ENCODE measurements at places on chromosomes 16 and 17. TPM values are rescaled to one million over a fixed set of nuclear protein-coding genes. Genes with fewer than 3 reads are reported as not detected.

Gene ABCC12
- total RNA-seq, result not detected

Gene ZG16
- not detected for total RNA-seq

Gene MSRB1
- 9.6 TPM for total RNA-seq

Gene CAVIN1
- 256 TPM for total RNA-seq

Gene NAGLU
- 42.2 TPM for total RNA-seq

Gene TERB1
- total RNA-seq, result 0.15 TPM

Gene AOC2
- 0.70 TPM for total RNA-seq

Gene HS3ST2
- total RNA-seq, result not detected

Gene LRRC46
- total RNA-seq, result not detected

Gene HOXB4
- total RNA-seq, result 2.1 TPM

Gene NOG
- total RNA-seq, result 1.1 TPM

Gene QPRT
- 258 TPM for total RNA-seq

Gene AIPL1
- total RNA-seq, result not detected

Gene CCDC102A
- 27.3 TPM for total RNA-seq

Gene GLIS2
- 13.5 TPM for total RNA-seq

Gene CCL17
- total RNA-seq, result not detected

Gene RUNDC3A
- total RNA-seq, result 3.8 TPM

Gene SRP68
- total RNA-seq, result 85.4 TPM

Gene TAC4
- not detected for total RNA-seq

Gene KRT33B
- not detected for total RNA-seq

Gene SLC9A5
- 0.60 TPM for total RNA-seq

Gene KRTAP1-1
- total RNA-seq, result 0.25 TPM

Gene HID1
- total RNA-seq, result 6.9 TPM

Gene BIRC5
- total RNA-seq, result 0.50 TPM

Gene SULT1A4
- 2.1 TPM for total RNA-seq

Gene TBC1D3H
- not detected for total RNA-seq

Gene ABI3
- 0.17 TPM for total RNA-seq

Gene DLX4
- total RNA-seq, result not detected

Gene KRTAP2-2
- 0.15 TPM for total RNA-seq

Gene FADS6
- not detected for total RNA-seq

Gene TUBB3
- total RNA-seq, result 1,261 TPM

Gene CYTH1
- 59.0 TPM for total RNA-seq

Gene PLSCR3
- total RNA-seq, result 71.0 TPM

Gene ALOX15B
- total RNA-seq, result 2.1 TPM

Gene FAM20A
- total RNA-seq, result 12.9 TPM

Gene RSPRY1
- 91.1 TPM for total RNA-seq

Gene KCTD11
- 10.4 TPM for total RNA-seq

Gene BCAS3
- 39.6 TPM for total RNA-seq

Measured in renal cortical epithelial cell (primary cell).